ENCODE measurements at places on chromosomes 6 and 20.
A peak's percentile ranks its signal among the peaks of the same experiment; 100 is the strongest.

DNA sequence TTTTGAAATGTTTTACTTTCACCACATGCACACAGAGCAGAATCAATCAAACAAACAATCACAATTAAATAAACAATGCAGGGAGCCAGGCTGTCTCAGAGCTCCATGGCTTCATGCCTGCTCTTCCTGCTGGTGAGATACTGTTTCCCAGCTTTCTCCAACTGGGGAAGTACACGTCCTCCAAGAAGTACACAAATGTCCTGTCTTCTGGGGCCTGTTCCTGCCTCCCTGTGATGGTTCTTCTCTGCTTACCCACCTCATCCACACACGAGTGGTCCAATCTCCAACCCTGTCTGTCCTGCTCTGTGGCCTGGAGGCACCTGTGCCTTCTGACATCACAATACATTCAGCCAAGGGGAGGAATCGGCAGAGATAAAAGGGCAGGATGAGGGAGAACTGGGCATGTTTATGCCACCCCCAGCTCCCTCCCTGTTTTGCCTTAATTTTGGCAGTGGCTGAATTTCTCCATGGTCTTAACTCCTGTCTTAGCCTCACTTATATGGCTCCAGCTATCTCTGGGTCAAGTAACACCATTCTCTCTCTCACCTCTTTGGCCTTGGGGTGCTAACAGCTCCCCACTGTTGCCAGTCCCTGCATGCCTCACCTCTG, 25.3 kb upstream of the TTPAL start:
- no peak for DNase-seq

GRCh38 chr20:58208944-58209343, 19.5 kb downstream of the ANKRD60 start:
- no peak for DNase-seq

GRCh38 chr20:37822141-37822601, 80.8 kb upstream of the VSTM2L start:
- DNase-seq, result no peak

- no peak for DNase-seq
Measured at GRCh38 chr6:4413073-4413472, 277.7 kb upstream of the ECI2 start.

DNA sequence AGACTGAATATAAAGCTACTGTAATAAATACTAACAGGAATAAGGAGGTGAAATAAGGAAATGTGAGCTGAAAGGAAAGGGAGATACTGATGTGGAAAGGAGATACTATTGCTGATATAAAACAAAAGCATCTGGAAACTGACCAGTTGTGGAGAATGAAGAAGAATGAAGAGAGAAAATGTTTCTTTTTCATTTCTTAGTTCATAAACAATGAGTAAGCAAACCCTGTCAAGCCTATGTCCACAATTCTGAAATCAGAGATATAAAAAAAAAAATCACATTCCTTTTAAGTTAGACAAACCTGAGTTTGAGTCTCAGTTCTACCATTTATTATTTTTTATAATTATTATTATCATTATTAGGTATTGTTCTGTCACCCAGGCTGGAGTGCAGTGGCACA, 121.6 kb upstream of the GJE1 start:
- no peak for DNase-seq

- peak; percentile 90 for DNase-seq
Measured at GRCh38 chr6:36319436-36319762, 17.3 kb downstream of the BNIP5 start.

DNA sequence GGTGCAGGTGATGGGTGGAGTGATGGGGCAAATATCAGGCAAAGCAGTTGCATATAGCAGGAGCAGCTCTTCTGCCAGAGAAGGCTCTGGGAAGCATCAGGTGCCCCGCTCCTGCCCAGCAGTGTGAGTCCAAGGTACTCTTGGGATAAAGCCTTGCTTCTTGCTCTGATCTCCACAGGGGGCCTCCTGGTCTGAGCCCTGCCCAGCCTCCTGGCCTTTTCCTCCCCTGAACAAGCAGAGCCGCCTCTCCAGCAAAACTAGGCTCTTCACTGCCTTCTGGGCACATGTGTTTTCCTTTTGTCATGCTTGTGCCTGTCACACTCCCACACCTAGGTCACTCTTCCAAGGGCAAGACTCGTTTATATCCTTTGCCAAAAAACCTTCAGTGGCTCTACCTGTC, 34.3 kb downstream of the SIRPA start:
- DNase-seq, result no peak

DNA sequence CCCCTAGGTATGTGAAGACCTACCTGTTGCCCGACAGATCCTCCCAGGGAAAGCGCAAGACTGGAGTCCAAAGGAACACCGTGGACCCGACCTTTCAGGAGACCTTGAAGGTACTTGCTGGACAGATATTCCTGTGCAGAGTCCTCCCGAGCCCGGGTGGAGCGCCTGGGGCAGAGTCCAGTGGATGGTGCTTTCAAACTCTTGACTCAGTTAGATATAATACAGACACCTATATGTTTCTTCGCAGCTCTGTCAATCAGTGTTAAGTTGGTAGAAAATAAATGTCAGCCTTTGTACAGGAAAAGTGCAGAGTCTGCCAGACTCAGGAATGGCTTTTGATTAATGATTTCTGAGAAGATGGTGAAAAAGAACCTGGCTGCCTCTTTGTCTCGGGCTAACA, 67.2 kb downstream of the EZR start:
- DNase-seq, result no peak

GRCh38 chr6:24614648-24615047, 31.3 kb downstream of the KIAA0319 start:
- DNase-seq, result no peak

GRCh38 chr6:95679981-95680380, 102.6 kb downstream of the MANEA start:
- DNase-seq, result no peak

DNA sequence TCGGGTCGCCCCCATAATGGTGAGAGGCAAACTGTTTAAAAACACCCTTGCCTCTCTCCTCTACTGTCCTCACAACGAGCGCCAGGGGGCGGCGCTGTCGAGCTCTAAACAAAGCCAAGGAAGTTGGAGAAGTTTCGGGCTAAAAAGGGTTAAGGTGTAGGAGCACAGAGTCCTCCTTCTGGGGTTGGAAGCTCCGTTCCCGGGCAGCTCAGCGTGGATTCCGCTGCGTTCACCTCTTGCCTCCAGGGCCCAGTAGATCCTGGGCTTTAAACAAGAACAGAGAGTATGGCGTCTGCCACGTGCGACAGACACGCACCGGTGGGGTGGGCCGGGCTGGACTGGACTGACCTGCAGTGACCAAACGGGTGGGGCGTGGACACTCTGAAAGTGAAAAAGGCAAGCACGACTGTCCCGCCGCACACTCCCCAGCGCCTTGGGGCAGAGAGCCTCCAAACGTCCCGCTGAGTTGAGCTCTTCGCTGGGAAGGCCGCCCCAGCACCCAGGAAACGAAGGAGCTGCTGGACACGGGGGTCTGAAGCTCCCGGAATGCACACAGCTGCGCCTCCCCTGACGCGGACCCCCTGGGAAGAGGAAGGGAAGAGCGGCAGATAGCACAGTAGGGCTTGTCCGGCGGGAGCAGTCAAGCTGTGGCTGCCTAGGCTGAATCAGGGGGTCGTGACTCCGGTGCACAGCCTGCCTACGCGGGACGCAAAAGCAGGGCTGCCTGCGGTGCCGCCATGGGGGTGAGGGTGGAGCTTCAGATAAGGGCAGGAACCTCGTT, 1.6 kb upstream of the THBD start:
- DNase-seq, result no peak

GRCh38 chr6:1797801-1798200, 188.1 kb downstream of the FOXC1 start:
- DNase-seq, result no peak

DNA sequence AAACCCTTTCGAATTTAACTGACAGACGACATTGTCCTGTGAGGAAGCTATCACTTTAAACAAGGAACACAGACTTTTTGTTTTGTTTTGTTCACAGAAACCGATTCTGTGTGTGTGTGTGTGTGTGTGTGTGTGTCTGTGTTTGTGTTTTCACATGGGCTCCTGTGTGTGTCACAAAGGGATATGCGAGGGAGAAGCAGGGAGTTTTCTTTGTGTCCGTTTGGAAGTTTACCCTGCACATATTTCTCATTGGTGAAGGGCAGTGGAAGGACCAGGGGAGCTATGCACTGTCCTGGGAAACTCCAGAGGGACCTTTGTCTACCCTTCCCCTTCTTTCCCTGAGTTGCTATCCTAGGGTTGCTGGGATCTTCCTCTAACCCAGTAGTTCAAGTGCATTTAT, 17.7 kb downstream of the POM121L2 start:
- no peak for DNase-seq

DNA sequence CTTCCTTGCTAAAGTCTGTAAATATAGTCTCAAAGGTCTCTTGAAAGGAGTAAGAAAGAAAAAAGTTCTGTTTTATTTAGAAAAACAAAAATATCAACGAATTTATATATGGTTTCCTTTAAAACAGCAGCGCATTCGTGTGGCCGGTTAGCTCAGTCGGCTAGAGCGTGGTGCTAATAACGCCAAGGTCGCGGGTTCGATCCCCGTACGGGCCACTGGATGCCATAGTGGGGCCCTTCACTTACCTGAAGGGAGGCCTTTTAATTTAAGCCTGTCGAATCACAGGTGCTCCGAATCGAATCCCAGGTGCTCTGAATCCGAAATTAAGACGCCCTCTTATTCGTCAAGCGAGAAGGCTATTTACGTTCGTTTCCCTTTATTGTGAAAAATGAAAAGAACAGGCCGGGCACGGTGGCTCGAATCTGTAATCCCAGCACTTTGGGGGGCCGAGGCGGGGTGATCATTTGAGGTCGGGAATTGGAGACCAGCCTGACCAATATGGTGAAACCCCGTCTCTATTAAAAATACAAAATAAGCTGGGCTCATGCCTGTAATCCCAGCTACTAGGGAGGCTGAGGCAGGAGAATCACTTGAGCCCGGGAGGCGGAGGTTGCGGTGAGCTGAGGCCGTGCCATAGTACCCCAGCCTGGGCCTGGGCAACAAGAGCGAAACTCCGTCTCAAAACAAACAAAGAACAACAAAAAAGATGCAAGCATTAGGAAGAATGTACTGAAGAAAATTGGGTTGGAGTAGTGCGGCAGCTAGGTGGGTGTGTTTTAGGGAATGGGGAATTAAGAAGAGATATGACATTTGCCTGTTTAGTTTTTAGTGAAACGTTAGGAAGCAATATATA, 195.8 kb upstream of the ZNF184 start:
- DNase-seq, result peak; percentile 34

GRCh38 chr20:23658989-23659609, 21.3 kb upstream of the CST3 start:
- no peak for DNase-seq

DNA sequence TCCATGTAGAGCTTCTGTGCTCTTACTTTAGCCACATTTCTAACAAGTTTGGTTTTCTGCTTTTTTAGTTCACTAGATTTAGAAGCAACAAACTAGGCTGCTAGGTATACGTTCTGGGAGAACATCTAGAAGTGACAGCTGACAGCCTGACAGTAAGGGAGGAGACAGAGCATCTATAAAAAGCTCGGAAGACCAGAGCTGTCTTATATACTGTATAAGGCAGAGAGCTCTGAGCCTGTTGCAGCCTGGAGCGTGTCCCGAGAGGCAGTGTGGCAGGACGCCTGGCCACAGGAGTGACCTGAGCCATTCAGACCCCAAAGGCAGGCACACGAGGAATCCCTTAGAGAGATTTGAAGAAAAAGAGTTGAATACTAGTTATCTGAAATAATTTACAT, 24.6 kb downstream of the PPP1R14C start:
- no peak for DNase-seq

DNA sequence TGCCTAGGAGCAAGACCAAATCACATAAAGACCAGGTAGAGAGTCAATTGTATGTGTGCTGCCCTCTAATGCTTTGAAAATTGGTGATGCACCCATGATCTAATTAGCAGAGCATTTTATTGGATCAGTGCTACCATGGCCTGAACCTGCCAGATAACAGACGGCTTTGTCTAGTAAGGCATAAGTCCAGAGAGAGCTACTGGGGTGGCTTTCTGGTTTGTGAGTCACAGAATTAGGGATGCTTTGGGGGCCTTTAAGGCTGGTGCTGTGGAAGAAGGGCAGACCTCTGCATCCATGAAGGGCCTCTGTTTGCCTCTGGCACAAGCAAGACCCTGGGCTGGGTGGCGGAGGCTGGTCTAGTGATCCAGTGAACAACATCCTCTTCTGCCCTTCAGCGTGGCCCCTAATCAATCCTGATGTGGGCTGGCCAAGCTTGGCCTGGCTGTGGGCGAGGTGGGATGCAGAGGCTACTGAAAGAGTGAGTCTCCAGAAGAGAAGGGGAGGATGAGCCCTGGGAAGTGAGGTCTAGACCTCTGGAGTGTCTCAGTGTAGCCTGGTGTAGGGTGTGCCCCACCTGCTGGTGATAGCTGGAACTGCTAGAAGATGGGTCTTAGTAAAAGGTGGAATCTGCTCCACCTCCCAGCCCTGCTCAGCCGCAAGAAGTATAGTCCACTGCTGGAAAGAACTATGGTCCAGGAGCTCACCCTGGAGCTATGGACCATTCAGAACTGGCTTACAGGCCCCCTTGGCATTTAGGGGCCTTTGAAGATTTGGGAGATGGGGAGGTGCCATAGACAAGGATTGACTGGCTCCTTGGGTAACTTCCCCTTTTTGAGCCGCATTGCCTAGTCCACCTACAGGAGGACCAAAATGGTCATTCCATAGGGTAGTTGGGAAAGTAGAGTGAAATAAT, 36.7 kb upstream of the AAR2 start:
- DNase-seq, result peak; percentile 61

- peak; percentile 79 for DNase-seq
Measured at GRCh38 chr20:2172305-2173175, 70.9 kb downstream of the STK35 start.

DNA sequence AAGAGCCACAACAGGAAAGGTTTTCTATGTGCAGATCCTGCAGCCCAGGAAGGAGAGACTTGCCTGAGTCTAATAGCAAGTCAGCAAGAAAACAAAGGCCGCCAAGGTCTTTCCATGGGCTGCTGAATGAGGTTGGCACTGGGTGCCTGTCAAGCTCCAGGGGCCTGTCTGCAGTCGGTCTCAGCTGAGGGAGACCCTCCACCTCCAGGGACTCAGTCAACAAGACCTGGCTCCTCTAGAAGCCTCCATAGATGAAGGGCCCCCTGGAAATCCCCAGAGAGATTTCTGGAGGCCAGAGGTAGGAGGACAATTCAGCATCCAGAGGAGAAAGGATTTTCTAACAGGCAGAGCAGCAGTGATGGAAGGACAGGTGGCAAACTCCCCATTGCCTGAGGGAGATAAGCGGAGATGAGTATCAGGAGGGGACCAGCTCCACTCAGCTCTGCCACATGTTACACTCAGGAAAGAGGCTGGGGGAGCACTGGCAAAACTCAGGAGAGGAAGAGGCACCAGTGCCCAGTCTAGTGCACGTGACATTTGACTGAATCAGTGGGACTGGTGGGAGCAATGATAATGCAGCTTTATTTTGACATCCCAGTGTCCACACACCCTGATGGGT, 33.5 kb upstream of the FKBP1A start:
- DNase-seq, result peak; percentile 58

GRCh38 chr6:149477544-149477943, 7.3 kb downstream of the ZC3H12D start:
- DNase-seq, result no peak

DNA sequence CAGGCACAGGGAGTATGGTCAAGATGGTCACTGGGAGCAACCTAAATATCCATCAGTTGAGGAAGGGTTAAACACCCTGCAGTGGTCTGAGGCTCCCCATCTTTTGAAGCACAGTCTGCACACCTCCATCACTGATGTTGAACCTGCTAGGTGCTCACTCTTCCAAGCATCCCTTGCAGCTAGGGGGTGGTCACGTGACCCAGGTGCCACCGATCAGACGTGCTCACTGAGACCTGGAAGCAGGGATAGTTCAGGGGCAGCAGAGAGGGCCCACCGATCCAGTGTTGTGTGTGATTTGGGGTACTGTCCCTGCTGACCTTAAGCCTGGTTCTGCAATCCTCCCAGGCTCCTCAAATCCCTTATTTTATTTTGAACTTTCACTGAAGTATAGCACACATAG, 134.6 kb downstream of the CEBPB start:
- no peak for DNase-seq

All from NCI-H524 (cell line).